ENCODE measurements at places on chromosomes 12 and 14.

DNA sequence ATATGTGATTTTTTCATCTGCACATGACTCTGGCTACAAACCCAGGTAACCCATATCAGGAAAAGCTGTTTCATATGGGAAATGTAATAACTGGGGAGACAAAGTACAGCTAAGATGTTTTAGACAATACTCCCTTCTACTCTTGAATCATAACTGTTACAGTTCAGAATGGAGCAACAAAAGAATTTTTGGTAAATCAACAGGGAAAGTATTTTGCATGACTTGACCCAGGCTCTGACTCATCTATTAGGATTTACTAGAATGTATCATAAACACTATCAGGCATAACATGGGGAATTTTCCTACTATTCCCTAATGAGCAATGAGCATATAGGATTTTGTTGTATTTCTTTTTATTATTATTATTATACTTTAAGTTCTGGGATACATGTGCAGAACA lies 553.0 kb downstream of the SLC16A7 start:
- no peak for DNase-seq

GRCh38 chr12:21815306-21816062 lies 41.0 kb upstream of the KCNJ8 start:
- DNase-seq, result no peak

DNA sequence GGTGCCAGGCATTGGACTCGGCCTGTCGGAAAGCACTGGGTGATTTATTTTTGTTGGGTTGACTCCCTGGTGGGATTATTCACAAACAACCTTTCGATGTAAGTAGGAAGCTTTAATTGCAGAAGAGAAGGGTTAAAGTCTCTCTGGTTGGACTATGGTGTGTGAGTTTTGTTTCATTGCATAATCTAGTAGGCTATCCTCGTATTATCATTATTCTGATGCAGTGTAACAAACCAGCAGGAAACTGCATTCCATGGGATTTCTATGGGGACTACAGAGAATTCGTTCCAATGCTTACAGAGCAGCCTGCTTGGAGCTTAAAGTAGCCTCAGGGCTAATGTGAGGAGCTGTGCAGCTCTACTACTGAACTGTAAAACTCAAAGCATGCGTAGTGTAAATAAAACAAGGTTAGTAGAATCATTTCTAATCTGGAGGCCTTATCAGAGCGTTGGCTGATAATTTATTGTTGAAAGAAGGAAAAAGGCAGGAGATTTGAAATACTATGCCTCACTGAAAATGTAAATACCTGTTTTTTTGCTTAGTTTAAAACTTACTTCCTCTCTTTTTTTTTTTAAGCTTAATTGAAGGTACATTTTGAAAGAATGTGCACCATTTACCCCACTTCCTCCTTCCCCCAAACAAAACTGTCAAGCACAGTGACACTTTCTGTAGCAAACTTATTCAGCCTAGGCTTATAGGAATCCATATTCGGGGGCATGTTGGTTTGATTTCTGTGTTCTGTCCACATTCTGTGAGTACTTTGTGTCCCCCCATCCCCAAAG lies 226.7 kb downstream of the NPAS3 start:
- no peak for DNase-seq

DNA sequence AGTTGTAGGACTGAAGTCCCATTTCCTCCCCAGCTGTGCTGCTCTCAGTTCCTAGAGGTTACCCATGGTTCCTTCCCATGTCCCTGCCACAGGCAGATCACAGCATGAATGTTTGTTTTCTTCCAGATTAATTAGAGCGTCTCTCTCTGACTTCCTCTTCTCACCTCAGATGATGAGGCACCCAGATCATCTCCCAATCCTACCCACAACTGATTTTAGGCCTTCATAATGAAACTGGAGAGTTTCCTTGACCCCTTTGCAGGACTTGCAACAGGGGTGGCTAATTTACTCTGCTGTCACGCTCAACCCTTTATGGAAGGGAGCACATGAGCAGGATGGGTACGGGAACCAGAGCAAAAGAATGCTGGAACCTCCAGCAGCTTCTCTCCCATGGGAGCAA lies 32.1 kb upstream of the TXNRD1 start:
- no peak for DNase-seq

- no peak for DNase-seq
Measured at GRCh38 chr12:23927907-23928306, 21.6 kb downstream of the SOX5 start.
